ENCODE measurements at places on chromosomes 1 and 21. TPM values are rescaled to one million over a fixed set of nuclear protein-coding genes. Genes with fewer than 3 reads are reported as not detected.

Gene CR1
- 18.6 TPM for polyA plus RNA-seq

Gene RPRD2
- 58.3 TPM for polyA plus RNA-seq

Gene GBP6
- polyA plus RNA-seq: not detected

Gene KCND3
- polyA plus RNA-seq: 1.8 TPM

Gene STYXL2
- 0.45 TPM for polyA plus RNA-seq

Gene WNT3A
- polyA plus RNA-seq: 0.07 TPM

Gene LCK
- polyA plus RNA-seq: 5.2 TPM

Gene S100A8
- 3.4 TPM for polyA plus RNA-seq

Gene RNF2
- 57.3 TPM for polyA plus RNA-seq

Gene ATP5IF1
- polyA plus RNA-seq: 256 TPM

Gene KCNK2
- 2.4 TPM for polyA plus RNA-seq

Gene NEXN
- polyA plus RNA-seq: 12.7 TPM

Gene OR10J1
- 0.03 TPM for polyA plus RNA-seq

Gene RPE65
- 0.22 TPM for polyA plus RNA-seq

GRCh38 chr1:175481126-175482070, 262.0 kb downstream of the TNR start:
- DNase-seq: peak; percentile 46

GRCh38 chr1:9808459-9808858, 15.3 kb downstream of the CLSTN1 start:
- no peak for DNase-seq

- DNase-seq: no peak
Observed at GRCh38 chr1:157992031-157992832, 1.2 kb upstream of the KIRREL1 start.

DNA sequence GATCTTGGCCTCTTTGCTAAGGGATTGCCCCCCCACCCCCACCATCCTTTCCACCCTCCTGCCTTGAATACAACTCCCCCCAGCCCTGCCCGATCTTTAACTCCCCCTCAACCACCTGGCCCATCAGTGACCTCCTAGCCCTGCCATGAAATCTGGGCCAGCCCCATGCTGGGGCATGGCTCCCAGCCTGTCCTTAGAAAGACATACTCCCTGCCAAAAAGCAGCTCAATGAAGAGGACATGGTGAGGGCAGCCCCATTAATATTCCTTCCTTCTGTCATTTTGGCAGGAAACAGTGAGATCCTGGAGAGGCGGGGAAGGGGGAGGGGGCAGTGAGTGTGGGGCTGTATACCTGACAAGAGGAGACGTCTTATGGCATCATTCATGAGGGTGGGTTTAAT, 66.8 kb upstream of the DISP3 start:
- no peak for DNase-seq

GRCh38 chr1:32801096-32801715, 16.0 kb downstream of the YARS1 start:
- no peak for DNase-seq

- DNase-seq: no peak
Observed at GRCh38 chr21:31111093-31111492, 72.8 kb upstream of the KRTAP19-8 start.

GRCh38 chr1:173224280-173224892, 17.3 kb upstream of the TNFSF4 start:
- DNase-seq: no peak

GRCh38 chr1:29324771-29325351, 88.5 kb downstream of the PTPRU start:
- DNase-seq: peak; percentile 58

DNA sequence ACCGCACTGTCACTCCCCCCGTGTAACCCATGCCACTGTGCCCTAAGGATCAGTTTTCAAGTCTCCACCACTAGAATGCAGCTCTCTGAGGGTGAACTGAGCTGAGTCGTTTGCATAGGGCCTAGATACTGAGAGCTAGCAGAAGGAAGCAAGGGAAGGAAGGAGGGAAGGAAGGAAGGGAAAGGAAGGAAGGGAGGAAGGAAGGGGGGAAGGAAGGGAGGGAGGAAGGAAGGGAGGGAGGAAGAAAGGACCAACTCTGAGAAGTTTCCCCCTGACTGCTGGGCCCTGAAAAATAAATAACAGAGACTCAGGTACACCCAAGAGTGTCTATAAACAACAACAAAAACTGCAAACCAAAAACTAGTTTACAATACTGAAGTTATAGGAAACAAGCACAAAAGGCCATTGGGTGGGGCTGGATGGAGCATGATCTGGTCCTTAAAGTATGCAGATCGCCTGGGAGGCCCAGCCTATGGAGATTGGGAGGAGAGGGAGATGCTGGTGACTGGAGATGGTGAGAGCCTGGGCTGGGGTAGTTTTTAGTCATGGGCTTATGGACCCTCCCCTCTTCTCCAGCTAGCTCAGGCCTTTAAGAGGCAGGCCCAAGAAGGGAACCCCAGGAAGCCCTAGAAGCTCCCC, 1.7 kb upstream of the MRPS15 start:
- DNase-seq: no peak

DNA sequence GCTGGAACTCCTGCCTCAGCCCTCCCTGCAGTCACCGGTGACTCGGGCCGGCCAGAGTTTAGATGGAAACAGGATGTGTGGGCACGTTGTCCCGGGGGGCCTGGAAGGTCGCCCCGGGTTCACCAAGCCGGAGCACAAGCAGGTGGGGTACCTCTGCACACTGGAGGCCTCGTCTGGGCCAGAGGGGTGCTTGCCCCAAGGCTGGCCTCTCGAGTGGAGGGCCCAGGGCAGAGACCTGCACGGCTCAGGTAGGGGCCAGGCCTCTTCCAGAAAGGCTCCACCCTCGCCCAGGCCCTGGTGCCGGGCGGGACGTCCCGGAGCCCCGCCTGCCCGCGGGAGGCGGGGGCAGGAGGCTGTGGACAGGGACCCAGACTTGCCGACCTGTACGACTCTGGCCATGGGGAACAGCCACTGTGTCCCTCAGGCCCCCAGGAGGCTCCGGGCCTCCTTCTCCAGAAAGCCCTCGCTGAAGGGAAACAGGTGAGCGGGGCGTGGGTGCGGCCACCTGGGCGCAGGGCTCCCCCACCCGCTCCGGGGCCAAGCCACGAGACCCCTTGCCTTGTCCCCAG, at the start of gene PLEKHN1:
Gene PLEKHN1 (plus strand): TSS at position 348 of the 569 bp plus-strand sequence. CDS start 50 bp downstream, at position 398.
- DNase-seq: no peak

- no peak for DNase-seq
Observed at GRCh38 chr1:42085596-42085995, 67.6 kb upstream of the GUCA2B start.

GRCh38 chr1:192546596-192547190, 28.9 kb upstream of the RGS1 start:
- DNase-seq: no peak

DNA sequence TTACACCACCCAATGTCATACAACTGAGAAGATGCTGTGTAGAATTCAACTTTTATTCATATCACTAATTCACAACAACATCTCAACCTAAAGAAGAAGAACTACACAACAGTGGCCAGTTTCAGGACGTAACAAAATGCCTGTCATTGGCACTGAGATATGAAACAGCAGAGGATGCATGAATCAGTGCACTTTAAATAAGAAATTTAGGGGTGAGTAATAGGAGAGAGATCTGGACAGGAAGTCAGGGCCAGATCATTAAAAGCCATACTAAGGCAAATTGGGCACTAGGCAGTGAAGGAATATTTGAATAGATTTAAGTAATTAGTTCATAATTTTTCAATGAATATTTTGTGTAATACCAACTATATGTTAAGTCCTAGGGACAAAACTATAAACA, 510.5 kb downstream of the PLPP3 start:
- no peak for DNase-seq

DNA sequence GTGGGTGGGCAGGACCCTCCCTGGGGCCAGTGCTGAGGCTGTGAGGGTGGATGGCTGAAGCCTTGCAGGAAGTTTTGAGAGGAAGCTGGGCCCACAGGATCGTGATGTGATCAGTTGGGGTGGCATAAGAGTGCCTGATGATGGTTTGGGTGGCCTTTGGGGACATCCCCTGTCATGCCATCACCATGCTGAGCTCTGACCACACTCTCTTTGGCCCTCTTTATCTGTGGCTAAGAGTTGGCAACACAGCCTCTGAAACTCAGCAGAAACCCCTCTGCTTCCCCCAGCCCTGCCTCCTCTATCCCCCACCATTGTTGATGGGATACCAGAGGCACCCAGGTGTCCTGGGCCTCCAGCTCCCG, 19.8 kb downstream of the MIIP start:
- no peak for DNase-seq

GRCh38 chr1:10671090-10671489, 125.4 kb downstream of the CASZ1 start:
- DNase-seq: no peak

DNA sequence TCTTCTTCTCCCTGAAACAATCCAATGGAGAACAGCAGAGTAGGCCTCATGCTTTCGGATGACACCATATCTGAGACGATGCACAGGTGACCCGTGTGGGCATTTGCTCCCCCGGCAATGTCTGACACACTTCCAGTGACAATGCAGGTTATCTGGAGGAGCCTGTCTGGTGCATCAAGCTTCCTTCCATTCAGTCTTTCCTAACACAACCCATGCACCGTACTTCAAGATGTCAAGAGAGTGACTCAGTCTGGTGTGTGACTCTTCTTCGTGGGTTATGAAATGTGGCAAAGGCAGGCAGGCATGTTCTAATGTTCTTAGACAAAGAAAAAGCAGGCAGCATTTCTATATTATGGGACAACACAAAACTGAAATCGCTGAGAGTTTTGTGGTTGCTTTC, 159.1 kb downstream of the EDEM3 start:
- DNase-seq: no peak

DNA sequence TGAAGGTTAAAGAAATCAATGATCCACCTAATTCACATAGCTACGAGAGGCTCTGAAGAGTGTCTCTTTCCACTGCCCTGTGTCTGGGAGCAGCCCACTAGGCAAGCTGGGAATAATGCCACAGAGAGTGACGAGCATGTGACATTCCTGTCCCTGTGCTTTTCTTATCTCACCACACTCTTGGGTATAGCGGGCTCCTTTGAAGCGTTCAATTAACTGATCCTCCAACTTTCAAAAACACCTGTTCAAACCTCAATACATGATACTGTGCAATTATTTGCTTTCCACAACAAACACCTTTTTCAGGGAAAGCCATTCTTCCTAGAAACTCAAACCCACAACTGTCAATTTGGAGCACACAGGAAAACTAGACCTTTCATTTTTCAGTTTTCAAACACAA, 43.4 kb downstream of the PLPP3 start:
- DNase-seq: no peak

DNA sequence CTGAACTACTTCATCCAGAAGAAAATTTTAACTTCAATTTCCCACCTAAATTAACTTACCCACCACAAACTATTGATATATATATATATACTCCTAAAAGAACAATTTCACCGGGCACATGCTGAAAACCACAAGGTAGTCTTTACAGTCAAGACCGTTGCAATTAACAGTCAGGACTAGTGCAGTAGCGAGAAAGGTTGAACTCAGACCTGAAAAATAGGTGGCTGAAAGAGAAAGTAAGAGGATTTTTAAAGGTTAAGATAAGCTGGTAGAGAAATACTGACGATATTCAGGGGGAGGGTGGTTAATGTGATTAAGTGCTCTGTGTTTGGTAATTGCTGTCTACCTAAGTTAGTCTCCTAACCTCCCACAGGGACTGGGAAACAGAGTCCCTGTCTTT, 1153.5 kb upstream of the TMPRSS15 start:
- no peak for DNase-seq

DNA sequence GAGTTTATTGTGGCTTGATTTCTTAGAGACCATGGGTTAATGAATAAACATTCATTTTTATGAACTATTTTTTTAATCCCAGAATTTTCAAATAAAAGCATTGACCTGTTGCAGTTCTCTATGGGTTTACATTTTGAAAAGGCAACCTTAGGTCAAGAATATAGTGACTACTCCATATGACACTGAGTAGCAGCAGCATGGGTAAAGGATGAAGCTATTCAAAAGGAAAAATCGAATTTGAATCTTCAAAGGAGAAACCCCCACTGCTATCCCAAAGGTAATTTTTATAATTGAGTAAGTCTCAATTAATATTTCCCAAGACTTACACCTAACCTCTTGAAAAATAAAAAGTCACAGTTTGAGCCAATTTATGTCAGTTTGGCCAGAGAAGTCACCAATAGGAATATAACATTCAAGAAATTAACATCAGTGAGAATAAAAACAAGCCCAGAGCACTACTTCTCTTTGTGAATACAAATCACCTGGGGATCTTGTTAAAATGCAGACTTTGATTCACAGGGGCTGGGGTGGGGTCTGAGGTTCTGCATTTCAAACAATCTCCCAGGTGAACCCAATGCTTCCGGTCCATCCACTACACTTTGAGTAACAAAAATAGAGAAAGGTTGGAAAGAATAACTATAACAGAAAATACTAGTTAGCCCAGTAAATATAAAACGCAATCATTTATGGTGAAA, 39.8 kb downstream of the USP1 start:
- DNase-seq: no peak

DNA sequence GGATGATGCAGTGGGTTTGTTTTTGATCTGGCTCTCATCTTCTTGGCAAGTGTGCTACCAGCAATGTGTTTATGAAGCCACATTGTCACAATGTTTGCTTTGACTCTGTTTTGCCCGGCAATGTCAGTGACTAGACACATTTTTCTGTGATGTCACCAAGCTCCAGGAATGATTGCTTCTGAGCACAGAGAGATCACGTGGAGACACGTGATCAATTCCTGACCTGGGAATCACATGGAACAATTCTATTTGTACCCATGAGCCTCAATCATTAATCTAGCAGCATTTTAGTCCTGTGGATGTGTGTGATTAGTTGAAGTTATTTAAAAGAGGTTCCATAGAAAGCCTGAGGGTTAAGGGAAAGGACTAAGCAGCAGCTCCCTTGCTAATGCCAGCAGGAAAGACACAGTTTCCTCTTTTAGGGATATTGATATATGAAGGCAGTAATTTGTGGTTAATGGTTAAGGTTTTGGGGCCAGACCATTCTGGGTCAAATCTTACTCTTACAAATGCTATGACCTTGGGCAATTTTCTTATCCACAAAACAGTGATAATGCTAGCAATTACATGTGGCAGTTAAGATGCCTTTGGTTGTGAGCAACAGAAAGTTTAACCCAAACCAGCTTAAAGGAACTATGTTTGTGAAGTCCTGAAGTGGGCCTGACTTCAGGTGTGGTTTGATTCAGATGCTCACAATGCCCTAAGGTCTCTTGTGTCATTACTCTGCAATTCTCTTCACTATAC, 59.0 kb downstream of the FASLG start:
- DNase-seq: no peak

GRCh38 chr1:27436204-27437159, 44.1 kb downstream of the GPR3 start:
- DNase-seq: no peak

DNA sequence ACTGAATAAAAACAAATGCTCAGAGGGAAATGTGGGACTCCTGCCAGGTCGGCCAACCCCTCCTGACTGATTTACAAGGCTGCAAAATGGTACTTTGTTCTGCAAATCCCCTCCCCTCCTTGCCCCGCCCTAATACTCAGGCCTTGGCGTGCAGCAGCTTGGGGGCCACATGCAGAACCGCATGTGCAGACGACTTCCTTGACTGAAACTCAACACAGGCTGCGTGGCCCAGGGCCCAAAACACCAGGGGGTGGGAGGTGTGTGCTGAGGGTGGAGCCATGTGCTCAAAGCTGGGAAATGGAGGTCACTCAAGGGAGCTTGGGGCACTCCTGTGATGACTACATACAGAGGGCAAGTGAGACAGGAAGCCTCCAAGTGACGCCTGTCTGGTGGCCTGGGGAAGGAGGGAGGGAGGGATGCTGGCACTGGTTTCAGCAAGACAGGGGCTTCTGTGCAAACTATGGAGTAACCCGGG, 87.2 kb downstream of the MRPL37 start:
- peak; percentile 81 for DNase-seq

Data from left kidney (tissue), 8 donors.